ENCODE measurements at places on chromosomes 7 and 10.

- no peak for DNase-seq
Observed at GRCh38 chr7:106347229-106347833, 62.5 kb upstream of the NAMPT start.

GRCh38 chr10:89563861-89564478 is 28.6 kb upstream of the SLC16A12 start:
- no peak for DNase-seq

DNA sequence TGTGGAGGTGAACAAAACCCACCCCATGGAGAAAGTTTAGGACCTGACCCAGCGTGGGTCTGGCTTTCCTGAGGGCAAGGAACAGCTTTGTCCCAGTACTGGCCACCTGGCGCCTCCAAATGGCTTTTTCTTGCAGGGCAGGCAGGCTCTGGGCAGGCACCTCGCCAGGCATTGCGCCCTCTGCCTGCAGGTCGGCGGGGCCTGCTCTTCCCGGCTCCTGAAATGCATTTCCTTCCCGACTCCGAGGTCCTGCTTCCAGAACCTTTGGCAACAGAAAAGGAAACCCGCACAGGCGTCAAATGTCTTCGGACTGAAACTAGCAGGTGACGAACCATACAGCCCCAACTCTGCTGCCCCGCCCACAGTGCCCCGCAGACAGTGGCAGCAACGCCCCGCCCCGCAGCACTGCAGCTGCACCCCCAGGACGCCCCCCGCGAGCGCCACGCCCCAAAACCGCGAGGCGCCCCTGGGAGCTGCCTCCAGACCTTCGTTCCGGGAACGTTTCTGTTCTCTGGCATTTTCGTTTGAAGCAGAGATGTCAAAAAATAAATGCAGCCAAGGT is 65.5 kb downstream of the C10orf143 start:
- no peak for DNase-seq

DNA sequence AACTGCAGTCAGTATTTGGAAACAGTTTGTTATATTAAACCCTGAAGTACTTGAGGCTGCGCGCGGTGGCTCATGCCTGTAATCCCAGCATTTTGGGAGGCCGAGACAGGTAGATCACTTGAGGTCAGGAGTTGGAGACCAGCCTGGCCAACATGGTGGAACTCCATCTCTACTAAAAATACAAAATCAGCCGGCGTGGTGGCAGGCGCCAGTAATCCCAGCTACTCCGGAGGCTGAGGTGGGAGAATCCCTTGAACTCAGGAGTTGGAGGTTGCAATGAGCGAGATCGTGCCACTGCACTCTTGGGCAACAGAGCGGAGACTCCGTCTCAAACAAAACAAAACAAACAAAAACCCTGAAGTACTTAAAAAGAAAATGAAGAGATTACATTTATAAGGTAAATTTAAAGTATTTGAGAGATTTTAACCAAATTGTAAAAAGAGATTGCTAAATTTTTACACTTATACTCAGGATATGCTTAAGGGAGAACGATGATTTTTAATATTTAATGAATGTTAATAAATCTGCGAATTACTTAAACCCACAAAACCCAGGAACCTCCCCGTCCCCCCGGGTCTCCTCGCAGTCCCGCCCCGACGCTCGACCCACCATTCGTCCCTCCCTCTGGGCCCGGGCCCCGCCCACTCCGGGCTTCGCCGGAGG is 425 bp upstream of the MTG1 start:
- DNase-seq: peak; percentile 96

GRCh38 chr10:110817614-110818013 is 54.1 kb upstream of the PDCD4 start:
- DNase-seq: no peak

- no peak for DNase-seq
Observed at GRCh38 chr10:122236690-122237306, 34.3 kb upstream of the BTBD16 start.

DNA sequence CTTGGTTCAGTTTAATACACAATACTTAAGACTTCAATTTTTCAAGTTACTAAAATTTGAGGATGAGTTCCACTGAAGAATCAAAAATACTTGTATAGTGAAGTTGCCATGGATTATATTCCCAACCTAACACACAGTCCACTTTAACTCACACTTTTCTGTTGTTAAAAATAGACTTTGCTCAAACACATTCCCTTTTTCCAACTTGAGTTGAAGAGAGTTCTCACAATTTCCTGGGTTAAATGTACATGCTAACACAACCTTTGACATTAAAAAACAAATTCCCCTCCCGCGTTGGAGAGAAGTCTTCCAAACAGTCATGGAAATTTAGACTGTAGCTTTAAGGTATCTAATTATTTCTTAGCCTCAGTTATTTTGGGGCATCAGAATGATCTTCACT is 27.1 kb downstream of the SKIDA1 start:
- DNase-seq: no peak

- no peak for DNase-seq
Observed at GRCh38 chr10:45155784-45156183, 155.1 kb downstream of the ZNF22 start.

DNA sequence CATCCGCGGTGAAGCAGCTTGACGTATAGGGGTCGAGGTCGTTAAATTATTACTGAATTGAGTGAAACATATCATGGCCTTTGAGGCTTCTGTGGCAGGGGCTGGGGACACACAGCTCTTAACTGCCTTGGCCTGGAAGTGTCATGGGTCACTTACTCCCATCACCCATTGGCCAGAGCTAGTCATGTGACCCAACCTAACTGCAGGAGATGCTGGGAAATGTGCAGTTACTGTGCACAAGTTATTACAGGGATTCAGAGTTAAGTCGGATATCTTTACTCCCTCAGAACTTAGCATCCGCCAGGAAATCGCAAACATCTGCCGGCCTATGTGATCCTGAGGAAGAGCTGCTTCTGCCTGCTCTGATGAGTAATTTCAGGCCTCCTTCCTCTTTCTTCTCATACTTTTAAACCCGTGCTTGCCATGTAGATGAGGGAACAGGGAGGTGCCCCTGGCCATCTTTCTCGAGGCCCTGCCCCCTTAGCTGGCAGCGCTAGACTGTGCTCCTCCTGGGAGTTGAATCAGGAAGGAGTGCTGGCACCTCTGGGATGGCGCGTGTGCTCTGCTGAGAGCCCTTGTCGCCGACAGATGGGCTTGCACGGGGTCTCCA is 203.6 kb downstream of the TCF7L2 start:
- DNase-seq: no peak

- DNase-seq: no peak
Observed at GRCh38 chr10:92849234-92849525, 860 bp downstream of the EXOC6 start.

DNA sequence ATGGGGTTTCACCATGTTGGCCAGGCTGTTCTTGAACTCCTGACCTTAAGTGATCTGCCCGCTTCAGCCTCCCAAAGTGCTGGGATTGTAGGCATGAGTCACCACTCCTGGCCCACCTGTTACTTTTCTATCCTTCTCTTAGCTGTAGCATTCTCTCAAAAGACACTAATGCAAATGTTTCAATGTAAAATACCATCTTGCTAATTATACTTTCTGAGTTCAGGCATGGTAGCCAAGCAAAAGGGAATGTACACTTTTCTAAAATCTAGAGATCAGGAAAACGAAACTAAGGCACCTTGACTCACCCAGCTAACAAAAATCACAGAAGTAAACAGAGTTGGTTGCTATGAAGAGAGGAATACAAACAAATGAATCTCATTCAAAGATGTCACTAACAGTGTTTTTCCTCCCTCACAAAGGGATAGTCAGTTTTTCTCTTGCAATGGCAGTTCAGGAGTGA is 401.0 kb upstream of the NRP1 start:
- DNase-seq: no peak
